ENCODE measurements at places on chromosomes 7 and 10.
A peak's percentile ranks its signal among the peaks of the same experiment; 100 is the strongest.

DNA sequence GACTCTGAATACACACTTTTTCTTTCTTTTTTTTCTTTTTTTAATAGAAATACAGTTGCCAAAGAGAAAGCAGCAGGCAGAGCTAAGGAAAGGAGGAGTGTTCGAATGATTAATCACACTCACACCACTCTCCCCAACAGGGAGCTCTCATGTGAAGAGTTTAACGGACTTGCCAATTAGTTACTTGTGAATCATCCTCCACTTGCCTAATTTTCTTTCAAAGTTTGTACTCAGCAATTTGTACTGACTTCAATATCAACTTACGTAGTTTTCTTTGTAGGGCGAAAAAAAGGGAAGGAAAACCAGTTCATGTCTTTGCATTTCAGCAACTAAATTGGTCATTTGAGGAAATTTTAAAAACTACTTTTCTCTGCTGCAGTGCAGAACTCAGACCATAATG is 109.2 kb downstream of the PIP4K2A start:
- DNase-seq = no peak

DNA sequence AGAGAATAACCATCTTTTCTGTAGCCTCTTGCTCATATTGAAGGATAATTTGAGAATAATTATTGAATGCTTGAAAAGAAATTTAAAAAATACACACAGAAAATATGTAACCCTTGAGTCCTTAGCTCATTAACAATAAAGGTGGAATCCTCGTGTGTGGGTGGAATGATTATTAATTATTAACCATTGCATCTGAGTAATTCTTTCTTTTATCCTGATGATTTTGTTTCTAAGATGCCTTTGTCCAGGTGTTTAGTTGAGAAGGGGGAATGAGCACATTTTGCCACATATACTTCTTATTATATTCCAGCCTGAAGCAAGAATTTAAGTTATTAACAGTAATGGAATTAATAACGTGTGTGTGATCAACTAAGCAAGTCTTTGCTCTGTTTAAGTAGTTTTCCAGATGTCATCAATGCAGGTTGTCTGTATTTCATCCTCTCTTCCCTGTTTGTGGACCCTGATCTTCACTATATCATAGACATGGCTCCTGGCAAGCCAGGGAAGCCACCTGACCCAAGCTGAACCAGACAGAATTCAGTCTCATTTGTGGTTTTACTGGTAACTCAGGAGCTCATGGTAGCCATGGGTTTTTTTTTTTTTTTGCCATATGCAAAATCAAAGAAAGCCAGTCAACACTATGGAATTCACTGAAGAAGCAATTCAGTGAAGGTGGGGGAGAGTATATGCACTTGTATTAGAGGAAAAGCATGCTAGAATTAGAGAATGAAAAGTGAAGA is 144.3 kb downstream of the KIF20B start:
- no peak for DNase-seq

DNA sequence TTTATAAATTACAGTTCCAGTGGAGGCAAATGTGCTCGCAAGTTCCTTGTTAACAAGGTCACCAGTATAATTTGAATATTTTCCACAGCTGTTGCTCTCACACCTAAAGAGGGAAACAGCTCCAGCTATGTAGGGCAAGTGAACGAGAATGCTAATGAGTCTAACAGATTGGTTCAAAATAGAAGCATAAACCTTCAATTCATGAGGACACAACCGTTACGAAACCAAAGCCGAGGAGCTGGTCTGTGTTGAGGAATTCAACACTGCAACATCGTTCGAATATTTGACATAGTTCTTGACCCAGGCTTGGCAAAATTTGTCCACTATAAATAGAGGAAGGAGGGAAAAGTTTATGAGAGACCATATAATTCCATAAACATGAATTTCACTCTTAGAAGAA is 161.3 kb downstream of the KLF6 start:
- DNase-seq = no peak

DNA sequence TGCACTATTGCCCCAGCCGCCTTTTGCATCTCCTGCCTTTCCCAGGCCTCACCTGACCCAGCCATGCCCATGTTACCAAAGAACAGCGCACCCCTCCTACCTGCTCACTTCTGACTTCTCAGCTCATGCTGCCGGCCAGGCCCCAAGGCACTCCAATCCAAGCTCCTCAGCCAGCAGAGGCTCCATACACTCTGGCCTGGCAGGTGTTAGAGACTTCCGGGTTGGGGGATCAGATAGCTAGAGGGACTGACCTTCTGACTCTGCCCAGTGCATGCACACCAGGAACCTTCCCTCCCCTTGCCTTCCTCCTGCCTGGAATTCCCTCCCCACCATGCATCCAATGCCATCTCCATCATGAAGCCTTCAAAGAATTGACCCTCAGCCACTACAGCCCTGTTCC is 56.2 kb upstream of the ZMIZ1 start:
- no peak for DNase-seq

GRCh38 chr10:114103284-114103683 is 59.6 kb downstream of the ADRB1 start:
- no peak for DNase-seq

DNA sequence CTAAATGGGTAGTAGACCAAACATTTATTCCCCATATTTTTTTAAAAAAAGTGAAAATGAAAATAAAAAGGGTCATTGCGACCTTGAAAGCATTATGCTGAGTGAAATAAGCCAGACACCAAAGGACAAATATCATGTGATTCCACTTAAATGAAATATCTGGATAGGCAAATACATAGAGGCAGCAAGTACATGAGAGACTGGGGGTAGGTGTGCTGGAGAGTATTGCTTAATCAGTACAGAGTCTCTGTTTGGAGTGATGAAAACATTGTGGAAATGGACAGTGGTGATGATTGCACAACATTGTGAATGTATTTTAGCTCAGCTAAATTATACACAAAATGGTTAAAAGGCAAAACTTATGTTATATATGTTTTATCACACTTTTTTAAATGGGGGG is 169.4 kb downstream of the AKR1D1 start:
- no peak for DNase-seq

DNA sequence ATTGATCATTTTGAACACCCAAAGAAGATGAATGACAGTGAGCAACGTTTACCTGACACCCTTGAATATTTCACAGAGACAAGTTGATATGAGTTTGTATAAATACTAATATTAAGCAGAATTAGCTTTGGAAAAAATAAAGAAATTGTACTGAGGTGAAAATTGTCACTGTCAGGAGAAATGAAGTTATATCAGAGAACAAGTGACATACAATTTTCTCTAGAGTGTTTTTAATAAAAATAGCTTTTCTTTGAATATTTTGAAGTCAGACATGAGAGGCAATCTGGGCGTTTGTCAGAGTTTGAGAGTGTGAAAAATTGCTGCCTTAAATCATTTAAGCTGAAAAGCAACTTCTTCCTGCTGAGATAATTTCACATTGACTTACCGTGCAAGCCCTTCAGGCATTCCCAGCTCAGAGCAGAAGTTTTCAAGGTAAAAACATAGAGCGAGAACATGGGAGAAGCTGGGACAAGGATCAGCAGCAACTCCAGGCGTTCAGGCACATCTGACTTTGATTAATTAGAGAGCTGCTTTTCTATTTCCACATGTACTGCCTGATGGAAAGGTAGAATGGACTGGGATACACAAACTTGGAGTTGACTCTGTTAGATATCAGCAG is 535.9 kb downstream of the TFEC start:
- DNase-seq = no peak

GRCh38 chr7:117993377-117994003 is 120.2 kb upstream of the CTTNBP2 start:
- DNase-seq = no peak

GRCh38 chr10:18246967-18247366 is 106.7 kb downstream of the CACNB2 start:
- DNase-seq = no peak

DNA sequence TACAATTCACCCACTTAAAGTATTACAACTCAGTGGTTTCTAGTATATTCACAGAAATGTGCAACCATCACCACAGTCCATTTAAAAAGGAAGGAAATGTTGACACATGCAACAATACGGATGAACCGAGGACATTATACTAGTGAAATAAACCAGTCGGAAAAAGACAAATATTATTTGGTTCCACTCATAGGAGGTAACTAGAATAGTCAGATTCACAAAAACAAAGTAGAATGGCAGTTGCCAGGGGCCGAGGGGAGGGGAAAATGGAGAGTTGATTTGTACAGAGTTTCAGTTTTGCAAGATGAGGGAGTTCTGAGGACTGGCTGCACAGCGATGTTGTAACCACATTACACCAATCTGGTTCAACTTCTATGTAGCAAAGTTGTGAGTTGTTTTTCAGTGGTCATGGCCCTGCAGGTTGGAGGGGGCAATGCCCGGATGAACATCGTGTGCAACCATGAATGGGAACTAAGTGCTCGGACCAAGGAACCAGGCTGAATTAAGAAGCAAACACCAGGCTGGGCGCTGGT is 17.6 kb upstream of the TNPO3 start:
- no peak for DNase-seq

DNA sequence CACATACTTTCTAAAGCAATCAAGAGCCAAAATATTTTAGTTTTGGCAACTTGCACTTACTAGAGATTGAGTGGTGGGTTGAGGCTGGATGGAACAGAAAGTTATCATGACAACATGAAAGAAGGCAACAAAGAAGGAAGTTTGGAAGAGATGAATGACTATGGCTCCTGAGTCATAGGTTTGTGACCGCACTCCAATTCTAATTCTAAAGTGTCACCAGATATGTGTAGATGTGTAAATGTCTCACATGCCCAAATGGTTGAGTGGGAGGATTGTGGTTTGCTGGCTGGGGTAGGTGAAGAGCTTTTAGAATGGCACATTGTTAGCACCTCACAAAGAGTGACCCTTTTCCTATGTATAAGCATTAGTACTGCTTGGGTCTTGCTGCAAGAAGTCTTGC is 20.2 kb downstream of the TAS2R16 start:
- no peak for DNase-seq

GRCh38 chr7:130521258-130521951 is 29.5 kb downstream of the MEST start:
- DNase-seq = no peak

- no peak for DNase-seq
These were observed 138.2 kb upstream of the ADO start for GRCh38 chr10:62666275-62666674.

DNA sequence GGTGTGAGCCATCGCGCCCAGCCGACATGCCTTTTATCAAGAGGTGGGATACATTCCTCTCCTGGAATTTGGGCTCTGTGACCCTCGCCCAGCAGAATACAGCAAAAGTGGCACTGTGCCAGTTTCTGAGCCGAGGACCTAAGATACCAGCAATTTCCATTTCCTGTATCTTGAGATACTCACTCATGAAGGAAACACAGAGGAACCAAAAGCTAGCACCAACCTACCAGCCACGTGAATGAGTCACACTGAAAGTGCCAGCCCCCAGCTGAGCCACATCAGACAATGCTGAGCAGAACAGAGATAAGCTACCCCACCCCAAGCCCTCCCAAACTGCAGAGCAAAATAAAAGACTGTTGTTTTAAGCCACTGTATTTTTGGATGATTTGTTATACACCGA is 56.3 kb downstream of the CACUL1 start:
- DNase-seq = peak; percentile 74

GRCh38 chr7:80601999-80602398 is 36.4 kb upstream of the CD36 start:
- no peak for DNase-seq

GRCh38 chr7:158013085-158013668 is 574.4 kb downstream of the PTPRN2 start:
- DNase-seq = no peak

- no peak for DNase-seq
These were observed 4.0 kb downstream of the GNB2 start for GRCh38 chr7:100677308-100678267.

GRCh38 chr10:51620131-51620530 is 79.3 kb downstream of the CSTF2T start:
- no peak for DNase-seq

All from T-helper 22 cell (primary cell).